Endodermal cell (in vitro differentiated cells): ENCODE measurements at places on chromosomes 4 and X.

- no peak for DNase-seq
These were observed 54.2 kb upstream of the GRID2 start for GRCh38 chr4:92249541-92249940.

GRCh38 chr4:83748711-83749110 lies 212.8 kb downstream of the GPAT3 start:
- DNase-seq = no peak

DNA sequence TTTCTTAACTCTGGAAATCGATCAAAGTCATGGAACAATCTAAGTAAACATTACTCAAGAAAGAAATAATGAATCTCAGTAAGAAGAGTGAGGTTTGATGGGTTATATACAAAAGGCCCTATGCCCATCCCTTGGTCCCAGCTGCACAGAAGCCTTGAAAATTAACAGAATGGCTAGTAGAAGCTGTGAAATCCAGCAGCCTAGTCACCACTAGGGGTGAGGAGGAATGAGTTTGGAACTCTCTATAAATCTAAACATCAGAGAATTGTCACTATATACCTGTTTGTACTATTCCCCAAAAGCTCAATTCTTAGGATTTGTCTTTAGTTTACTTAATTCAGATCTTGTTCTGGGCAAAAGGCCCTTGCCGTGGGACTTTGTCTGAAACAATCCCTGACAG lies 313.9 kb upstream of the GRID2 start:
- DNase-seq = no peak

GRCh38 chr4:11603591-11604194 lies 175.0 kb upstream of the HS3ST1 start:
- peak; percentile 62 for DNase-seq

GRCh38 chrX:20670611-20671010 lies 403.9 kb upstream of the RPS6KA3 start:
- no peak for DNase-seq

- DNase-seq = no peak
These were observed 259.8 kb downstream of the ARHGAP10 start for GRCh38 chr4:147991543-147992283.

DNA sequence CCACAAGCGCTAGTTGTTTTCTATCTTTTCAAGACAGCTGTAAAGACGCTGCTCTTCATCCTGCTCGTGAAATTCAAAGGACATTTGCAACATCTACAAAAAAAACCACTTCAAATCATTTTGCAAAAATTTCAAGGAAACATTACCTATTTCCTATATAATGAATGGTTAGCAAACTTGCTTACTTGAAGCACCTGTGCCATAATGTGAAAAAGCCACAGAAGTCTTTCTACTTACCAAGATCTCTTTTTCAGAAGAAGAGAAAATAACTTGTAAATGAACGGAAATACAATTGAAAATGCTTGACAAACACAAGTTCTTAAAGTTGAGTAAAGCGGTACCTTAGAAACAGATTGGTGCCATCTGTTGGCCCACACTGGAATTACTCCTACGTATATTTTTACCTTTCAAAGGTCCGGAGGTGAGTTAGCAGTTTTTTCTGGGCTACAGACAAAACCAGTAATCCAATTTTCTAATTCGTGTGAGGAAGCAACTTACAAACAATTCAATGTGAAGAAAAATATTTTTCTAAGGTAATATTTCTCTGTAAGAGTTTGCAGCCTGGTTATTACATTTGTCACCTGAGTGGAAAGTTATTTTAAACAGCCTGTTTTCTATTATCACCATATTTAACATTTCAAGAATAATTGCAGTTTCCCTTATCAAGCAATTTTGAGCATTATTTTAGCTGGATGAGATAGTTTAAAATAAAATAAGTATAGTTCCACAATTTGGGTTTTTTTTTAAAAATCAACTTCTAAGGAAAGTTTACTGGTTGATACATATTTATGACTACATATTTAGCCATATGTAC lies at the start of gene TLR6:
Gene TLR6, minus strand, starts transcription at position 294 of the 814 bp plus-strand sequence. CDS start 27,344 bp downstream, outside the sequence.
- DNase-seq = peak; percentile 82

- DNase-seq = no peak
These were observed 256.9 kb upstream of the TEX13A start for GRCh38 chrX:105477351-105477750.

DNA sequence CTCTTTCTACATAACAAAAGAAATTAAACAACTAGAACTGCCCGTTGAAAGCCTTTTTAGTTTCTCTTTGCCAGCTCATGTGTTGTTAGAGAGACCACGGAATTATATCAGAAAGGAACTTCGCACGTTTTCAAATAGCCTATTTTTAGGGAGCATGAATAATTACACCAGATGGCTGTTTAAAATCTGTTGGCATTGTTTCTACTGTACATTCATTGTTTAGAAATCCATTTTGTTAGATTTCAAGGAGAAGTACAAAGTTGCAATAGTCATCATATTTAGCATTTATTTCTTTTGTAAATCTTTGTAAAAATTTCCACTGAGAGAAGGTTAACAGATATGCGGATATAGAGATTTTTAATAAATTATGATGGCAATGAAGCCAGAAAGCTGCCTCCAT lies 403.0 kb upstream of the HS3ST1 start:
- no peak for DNase-seq

DNA sequence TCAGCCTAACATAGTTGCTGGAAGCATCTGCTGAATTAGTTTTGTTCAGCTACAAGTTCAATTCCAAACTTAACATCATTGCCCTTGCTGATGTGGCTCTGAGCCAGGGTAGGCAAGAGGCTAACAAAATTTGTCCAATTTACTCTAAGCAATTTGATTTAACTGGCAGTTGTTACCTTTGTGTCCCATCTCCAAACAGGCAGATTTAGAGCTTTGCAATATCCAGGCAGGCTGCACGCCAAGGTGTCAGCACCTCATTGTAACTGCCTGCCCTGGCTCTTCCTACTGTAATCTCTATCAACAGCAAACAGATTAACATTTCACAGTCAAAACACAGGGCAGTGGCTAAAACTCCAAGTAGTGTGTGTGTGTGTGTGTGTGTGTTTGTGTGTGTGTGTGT lies 2070.6 kb downstream of the PCDH7 start:
- DNase-seq = no peak

GRCh38 chr4:1416051-1416947 lies 10.1 kb upstream of the NKX1-1 start:
- no peak for DNase-seq

- peak; percentile 92 for DNase-seq
These were observed at the start of gene EVC for GRCh38 chr4:5710961-5711478. EVC (plus strand) TSS chr4:5711201; CDS start chr4:5711381, 180 bp downstream.

GRCh38 chrX:13165266-13166189 lies 121.1 kb upstream of the FAM9C start:
- no peak for DNase-seq

DNA sequence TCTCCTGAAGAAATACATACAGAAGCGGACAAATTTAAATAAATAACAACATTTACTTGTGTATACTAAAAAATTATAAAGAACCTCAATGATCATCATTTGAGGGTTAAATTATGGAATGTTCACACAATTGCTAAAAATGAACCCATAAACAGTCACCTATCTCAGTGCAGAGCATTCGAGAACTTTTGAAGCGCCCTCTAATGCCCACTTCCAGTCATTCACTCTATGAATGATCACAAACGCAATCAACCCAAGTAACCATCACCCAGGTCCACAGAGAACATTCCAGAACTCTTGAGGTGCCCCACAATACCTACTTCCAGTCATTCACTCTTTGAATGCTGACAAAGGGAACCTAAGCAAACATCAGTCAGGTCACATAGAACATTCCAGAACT lies 103.5 kb upstream of the PLAC1 start:
- no peak for DNase-seq

DNA sequence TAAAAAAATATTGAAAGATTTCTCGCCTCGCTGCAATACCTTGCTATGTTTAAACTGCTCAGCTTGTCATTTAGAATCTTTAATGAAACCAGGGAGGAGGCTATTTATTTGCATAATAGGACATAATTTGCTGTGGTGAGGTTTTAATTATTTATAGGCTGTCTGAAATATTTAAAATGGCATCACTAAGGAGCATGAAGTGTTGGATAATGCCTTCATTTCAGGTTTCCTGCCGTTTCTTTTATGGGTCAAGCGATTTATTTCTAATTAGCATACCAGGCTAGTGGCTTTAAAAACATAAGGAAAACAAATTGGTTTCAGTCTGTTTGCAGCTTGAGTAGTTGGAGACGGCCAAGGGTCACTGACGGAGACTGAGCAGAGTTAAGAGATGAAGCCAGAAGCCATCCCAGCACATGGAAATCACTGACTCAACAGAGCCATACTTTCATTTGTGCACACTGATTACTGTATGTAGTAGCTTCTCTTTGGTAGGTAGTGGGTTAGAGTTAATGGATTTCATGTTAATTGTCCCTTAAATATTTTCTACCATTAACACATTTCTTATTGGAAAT lies 1962.4 kb upstream of the TENM3 start:
- DNase-seq = no peak

DNA sequence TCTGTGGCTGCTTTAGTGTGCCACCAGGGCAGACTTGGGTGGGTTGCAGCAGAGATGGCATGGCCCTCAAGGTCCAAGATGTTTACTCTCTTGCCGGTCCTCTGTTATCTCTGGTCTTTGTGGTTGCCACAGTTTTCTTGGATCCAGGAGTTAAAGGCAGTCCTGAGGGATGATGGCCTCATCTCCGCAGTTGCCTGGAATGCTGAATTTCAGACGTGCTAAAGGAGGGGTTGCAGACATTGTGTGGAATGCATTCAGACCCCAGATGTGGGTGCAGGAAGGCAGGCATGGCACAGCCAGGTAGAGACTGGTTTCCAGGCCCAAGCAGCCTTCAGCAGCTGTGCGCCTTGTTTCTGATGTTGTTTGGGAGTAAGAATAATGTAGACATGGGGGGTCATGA lies 64.4 kb downstream of the TBL1X start:
- DNase-seq = no peak

- DNase-seq = no peak
These were observed 9.6 kb upstream of the IL13RA1 start for GRCh38 chrX:118717678-118718391.

DNA sequence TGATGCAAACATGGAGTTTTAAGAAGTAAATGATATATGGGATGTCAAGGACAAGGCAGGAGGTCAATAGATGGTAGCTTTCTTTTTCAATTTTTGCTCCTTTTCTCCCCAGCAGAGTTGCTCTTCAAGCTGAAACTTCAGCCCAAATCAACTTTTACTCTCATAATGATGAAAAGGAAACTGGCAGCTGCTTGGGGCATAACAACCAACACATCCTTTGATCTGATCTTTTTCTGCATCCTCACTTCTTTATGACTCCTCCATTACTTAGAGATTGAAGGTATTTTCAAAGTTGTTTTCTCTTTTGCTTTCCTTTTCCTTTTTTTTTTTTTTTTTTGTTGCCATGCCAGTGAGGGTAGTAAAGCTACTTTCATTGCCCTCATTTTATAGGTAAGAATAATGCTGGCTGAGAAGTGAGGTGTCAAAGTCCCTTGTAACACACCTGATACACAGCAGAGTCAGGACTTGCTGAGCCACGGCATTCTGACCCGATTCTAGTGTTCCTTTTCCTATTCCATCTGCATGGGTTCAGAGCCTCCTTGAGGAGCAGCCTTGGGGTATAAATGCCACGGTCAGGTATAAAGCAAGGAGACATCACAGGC lies 26.9 kb downstream of the SLC2A9 start:
- no peak for DNase-seq

GRCh38 chr4:115851918-115852766 lies 738.7 kb upstream of the NDST4 start:
- peak; percentile 88 for DNase-seq

DNA sequence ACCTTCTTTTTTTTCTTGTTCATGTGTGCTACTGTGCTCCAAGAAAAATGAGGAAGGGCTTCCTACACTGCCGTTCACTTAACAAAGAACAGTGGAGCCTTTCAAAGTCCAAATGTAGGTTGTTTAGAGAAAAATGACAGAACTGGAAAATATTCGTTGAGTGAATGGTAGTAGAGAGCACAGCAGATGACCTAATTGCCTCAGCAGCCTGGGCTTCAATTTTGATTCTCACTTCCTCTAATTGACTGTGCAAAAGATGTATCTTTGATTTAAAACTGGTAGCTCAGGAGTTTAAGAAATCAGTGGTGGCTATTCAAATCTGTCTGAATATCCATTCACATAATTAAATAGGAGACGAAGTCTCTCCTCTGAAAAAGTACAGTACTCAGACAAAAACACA lies 5.2 kb downstream of the NLGN4X start:
- DNase-seq = no peak

- no peak for DNase-seq
These were observed 41.8 kb downstream of the FNIP2 start for GRCh38 chr4:158810487-158811215.

DNA sequence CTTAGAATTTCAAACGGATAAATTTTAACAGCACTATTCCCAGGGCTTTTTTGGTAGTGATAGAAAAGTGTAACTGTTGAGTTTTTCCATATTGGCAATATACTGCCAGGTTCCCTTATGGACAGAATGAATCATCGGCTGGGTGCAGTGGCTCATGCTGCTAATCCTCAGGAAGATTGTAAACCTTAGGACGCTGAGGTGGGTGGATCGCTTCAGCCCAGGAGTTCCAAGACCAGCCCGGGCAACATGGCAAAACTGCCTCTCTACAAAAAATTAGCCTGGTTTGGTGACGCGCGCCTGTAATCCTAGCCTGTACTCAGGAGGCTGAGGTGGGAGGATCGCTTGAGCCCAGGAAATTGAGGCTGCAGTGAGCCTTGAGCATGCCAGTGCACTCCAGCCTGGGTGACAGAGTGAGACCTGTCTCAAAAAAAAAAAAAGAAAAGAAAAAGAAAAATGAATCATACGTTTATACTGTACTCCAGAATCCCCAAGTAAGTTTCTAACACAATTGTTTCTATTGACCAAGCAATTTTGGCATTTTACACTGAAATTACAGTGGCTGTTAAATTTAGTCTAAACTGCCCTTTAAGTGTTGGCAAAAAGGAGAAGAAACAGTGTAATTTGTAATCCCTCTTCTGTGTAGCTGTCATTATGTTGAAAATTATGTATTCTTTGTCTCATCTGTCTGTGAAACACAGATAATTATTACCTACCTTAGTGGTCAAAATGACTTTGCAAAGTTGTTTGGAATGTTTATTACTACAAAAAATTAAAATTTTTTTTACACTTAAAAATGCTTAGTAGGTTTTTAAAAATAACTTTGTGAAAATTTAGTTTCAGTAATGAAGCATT lies 1.8 kb downstream of the SLC30A9 start:
- no peak for DNase-seq

DNA sequence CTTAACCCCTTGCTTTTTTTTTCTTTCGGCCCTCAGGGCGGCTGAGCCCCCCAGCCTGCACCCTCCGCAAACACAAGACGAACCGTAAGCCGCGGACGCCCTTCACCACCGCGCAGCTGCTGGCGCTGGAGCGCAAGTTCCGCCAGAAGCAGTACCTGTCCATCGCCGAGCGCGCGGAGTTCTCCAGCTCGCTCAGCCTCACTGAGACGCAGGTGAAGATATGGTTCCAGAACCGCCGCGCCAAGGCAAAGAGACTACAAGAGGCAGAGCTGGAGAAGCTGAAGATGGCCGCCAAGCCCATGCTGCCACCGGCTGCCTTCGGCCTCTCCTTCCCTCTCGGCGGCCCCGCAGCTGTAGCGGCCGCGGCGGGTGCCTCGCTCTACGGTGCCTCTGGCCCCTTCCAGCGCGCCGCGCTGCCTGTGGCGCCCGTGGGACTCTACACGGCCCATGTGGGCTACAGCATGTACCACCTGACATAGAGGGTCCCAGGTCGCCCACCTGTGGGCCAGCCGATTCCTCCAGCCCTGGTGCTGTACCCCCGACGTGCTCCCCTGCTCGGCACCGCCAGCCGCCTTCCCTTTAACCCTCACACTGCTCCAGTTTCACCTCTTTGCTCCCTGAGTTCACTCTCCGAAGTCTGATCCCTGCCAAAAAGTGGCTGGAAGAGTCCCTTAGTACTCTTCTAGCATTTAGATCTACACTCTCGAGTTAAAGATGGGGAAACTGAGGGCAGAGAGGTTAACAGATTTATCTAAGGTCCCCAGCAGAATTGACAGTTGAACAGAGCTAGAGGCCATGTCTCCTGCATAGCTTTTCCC lies 3.4 kb downstream of the MSX1 start:
- peak; percentile 78 for DNase-seq
